ENCODE measurements at places on chromosomes 2 and 18.

GRCh38 chr18:56176751-56177150, 461.6 kb downstream of the TXNL1 start:
- no peak for DNase-seq

GRCh38 chr2:217279556-217279955, 419.7 kb upstream of the TNP1 start:
- no peak for DNase-seq

DNA sequence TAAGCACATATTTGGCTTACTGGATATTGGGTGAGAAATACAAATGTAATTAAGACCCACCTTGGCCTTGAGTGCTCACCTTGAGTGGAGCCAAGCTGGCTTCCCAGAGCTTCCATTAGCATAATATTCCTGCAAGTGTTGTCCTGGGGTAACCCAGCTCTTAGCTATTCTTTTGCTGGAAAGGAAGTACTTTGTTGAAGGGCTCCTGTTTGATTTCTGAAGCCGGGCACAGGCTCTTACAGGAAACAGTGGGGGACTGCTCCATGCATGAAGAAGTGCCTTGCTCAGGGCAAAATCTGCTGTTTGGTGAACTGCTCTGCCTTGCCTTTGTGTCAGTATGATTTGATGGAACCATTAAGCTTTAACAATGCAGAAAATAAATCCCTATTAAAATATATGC, 325.4 kb downstream of the SMAD2 start:
- no peak for DNase-seq

DNA sequence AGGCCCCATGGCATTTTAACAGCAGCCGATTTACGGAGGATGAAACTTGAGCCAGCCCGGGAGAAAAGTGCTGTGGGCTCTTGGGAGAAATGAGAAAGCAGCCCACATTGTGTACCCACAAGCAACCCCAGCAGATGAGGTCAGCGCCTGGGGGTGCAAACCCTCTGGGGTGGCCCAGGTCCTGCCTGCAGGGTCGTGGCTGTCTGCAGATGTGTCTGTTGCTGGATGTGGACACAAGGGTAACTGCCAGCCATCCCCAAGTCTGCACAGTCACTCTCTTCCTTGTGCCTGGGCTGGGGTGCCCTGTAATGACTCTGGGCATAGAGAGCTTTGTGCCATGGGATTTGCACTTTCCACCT, 170.8 kb downstream of the PRKCE start:
- no peak for DNase-seq

DNA sequence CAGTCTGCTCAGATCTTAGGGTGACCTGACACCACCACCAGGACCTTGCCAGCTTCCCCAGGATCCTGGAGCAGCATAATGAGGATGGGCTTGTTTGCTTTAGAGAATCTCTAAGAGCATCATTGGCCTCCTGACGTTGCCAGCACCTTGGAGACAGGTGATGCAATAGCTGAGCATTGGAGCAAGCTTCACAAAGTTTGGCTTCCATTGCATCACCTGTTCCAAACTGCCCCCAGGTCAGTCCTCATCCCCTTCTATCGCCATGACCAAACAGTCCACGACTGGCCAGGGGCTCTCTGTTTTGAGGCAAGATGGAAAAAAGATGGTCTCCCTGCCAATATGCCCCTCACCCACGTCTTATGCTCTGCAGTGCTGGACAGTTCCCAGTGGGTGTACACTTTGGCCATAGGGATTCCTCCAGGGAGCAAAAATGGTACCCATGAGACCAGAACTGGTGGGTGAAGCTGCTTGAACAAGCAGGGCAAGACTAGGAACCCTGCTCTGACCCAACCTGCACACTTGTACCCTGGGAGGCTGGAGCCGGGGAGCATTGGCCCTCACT, 22.6 kb upstream of the AGAP1 start:
- no peak for DNase-seq

GRCh38 chr2:216351172-216351925, 20.9 kb downstream of the MARCHF4 start:
- no peak for DNase-seq

GRCh38 chr2:157334797-157335196, 9.2 kb upstream of the ERMN start:
- DNase-seq: no peak

DNA sequence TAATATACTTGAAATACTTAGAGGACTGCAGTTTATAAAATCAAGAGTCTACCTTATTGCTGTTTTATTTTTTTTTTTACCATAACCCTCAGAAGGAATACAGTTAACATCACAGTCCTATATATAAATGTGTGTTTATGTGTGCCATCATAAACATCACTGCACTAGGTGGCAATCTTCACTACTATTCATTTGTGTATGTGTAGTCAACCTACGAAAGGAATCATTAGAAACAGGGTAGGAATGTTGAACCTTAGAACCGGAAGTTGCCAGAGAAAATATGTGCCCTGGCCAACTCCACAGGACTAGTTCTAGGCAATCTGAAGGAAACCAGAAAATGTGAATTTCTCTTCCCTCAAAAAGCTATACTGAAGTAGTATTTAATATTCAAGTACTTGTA, 3.4 kb downstream of the GEN1 start:
- DNase-seq: no peak

GRCh38 chr18:54806526-54806925, 21.8 kb upstream of the RAB27B start:
- DNase-seq: no peak

DNA sequence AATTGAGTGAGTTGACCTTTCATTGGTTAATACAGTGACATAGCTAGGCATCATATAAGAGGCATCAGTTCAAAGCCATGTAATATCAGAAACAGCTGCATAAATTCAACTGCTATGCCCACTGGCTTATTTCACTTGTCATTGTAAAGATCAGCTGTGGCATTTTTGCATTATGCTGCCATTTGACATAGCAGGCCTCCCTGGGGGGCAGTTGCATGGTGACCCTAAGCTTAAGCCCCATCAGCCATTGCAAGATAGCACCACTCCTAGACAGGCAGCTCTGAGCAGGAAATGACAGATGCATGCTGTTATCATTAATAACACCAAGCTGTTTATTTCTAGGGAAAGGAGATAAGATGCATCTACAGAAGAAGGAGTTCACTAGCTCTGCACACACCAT, 233.4 kb upstream of the CNTNAP5 start:
- DNase-seq: no peak

- DNase-seq: no peak
These were observed 37.3 kb downstream of the EMX1 start for GRCh38 chr2:72954376-72955227.

DNA sequence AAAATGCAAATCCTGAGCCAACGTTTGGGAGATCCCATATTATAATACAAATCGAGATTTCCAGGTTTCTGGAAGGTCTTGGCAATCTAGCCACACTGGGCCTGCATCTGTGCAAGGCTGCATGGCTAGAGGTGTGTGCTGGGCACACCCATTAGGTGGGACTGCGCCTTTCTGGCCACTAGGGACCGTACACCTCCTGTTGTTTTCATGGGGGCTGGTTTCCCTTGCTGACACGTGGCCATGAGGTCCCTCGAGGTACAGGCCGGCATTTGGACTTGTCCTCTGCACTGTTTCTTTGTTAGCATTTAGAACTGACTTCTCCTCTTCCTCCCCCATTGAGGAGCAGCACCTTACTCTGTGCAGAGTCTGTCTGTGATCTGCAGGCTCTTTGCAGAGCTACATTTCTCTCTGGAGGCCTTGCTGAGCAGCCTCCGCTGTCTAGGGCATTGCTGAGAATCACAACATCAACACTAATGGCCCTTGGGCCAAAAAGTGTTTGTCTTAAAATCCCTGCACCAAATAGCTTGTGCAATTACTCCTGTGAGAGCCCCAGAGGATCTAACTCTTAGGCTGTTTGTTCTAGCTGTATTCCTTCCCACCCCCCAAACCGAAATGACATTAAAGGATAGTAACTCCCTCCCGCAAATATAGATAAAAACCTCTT, 131.2 kb downstream of the NEDD4L start:
- DNase-seq: no peak

DNA sequence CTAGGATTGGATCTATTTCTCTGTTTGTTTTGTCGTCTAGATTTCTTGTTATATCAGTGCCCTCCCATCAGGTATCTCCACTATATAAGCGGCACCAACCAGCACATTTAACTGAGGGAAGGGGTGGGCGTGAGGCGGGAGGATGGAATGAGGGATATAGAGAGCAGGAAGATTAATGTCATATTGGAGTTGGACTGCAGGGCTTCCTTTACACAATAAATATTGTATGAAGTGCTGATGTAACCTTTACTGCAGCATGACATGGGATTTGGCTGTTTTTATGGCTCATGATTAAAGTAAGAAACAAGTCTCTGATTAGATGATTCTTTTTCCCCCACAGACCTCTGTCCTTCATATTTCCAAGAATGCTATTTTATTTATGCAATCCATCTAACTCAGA, 54.8 kb downstream of the TMEM200C start:
- no peak for DNase-seq

DNA sequence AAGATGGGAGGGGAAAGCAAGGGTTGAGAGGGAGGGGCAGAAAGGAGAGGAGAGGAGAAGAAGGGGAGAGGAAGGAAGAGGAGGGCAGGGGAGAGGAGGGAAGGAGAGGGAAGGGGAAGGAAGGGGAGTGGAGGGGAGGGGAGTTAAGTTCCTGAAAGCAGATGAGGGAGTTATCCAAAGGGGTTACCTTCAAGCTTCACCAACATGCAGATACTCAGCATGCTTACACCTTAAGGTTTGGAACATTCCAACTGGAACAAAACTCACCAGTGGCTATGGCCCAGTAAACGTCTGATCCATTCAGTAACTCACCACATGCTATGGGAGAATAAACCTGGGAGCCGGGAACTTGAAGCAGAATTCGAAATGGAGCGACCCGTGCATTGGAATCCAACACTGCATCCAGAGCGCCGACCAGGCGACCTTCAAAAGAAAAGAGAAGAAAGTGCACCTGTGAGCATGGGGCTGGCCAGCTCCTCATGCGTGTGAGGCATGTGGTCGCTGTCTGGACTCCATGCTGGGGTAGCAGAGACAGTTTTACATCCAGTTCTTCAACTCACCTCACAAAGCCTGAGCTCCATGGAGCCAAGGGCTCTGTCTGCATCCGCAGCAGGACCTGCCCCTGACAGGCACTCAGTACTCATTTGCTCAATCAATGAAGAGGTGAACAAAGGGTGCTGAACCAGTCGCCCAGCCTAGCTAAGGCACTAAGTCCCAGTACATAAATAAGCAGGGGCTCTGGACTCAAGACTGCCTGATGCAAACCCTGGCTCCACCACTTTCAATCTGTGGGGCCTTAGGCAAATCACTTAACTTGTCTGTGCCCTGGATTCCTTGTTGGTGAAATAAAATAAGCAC, 61.0 kb downstream of the TBC1D8 start:
- no peak for DNase-seq

Measured in CD4-positive, alpha-beta T cell treated with Interleukin-4 for 4 hours (primary cell).